Sciatic nerve (tissue), 2 donors: ENCODE measurements at places on chromosomes 7 and 10.

DNA sequence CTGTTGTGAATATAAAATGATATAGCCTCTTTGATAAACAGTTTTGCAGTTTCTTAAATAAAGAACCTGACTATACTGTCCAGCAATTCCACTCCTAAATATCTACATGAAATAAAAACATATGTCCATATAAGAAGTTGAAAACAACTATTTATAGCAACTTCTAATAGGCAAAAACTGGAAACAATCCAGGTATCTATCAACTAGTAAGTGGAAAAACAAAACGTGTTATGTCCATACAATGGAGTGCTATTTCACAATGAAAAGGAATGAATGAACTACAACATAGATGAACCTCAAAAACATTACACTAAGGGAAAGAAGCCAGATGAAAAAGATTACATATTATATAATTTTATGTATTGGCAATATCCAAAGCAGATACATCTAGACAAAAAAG lies 268.9 kb downstream of the CSTF2T start:
- DNase-seq, result no peak

DNA sequence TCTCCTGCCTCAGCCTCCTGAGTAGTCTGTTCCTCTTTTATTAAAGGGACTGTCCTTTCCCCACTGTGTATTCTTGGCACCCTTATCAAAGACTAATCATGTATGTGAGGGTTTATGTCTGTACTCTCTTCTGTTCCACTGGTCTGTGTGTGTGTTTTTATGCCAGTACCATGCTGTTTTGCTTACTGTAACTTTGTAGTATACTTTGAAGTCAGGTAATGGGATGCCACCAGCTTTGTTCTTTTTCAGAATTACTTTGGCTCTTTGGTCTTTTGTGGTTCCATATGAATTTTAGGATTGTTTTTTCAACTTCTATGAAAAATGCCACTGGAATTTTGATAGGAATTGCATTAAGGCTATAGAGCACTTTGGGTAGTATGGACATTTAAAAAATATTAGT lies 14.1 kb upstream of the AMZ1 start:
- DNase-seq, result no peak

GRCh38 chr10:101284101-101284743 lies 55.0 kb upstream of the LBX1 start:
- DNase-seq, result no peak

DNA sequence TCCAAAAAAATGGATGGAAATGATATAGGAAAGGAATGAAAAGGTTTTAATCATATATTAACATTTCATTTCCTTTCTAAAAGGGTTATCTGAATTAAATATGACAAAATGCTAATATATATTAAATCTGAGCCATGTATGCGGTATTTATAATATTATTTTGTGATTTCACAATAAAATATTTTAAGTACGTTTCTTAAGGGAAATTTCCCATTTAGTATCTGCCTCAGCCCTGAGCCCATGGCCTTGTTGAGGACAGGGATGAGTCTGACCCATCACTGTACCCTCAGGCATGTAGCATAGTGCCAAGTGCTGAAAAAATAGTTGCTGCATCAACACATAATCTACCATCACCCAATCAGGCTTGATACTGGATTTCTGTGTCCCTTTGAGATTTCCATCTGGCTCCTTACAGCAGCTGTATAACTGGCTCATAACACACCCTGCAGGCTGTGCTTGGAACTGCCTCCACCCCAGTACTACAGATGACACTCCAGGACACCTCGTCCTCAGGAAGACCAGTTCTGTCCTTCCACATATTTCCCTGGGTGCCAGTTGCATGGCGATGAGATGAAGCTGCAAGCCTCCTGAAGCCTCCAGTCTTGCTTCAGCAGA lies 59.4 kb upstream of the ASAH2 start:
- DNase-seq, result no peak

DNA sequence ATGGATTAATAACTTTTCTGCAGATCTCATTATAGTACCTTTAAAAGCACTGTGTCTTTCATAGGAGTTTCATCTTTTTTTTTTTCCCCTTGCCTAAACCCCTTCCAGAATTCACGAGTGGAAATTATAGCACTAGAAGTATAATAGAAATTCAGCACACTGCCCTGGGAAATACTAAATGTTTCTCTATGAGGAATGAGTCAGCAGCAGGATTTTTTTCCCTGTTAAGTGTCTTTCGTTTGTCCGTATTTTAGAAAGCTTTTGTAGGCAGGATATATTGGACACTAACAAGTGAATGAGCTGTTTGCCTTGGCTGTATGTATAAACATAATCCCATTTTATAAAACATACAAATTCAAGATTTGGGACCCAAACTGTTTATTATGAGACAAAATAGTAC lies 105.8 kb downstream of the EXOC4 start:
- DNase-seq, result no peak

DNA sequence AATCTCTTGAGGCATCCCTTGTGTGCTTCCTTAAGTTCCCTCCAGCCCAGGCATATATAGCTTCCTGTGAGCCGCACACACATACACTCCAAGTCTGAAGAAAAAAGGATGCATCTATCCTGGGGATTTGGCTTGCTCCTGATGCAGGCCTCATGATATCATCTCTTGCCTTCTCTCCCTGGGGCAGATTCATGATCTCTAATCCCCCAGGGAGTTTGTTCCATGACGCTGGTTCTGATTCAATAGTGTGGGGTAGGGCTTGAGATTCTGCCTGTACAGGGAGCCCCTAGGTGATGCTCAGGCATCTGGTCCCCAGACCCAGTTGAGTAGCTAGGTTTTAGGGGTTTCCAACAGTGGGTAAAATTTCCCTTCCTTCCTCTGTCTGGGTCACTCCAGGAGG lies 1.5 kb downstream of the PON1 start:
- DNase-seq, result no peak

DNA sequence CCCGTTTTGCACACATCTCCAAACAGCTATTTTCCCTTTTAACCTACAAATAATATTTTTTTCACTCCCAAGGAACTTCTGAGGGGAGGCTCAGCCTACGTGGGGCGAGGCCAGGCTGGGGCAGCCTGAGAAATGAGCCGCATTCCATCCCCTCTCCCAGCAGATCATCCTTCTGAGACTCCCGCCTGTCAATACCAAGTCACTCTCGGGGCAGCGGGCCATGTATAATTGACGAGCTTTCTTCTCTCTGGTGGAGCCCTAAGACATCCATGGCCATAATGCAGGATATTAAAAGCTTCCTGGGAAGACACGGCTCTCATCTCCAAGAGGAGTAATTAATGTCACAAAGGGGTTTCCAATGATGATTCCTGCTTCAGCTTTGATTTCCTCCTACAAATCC lies 37.8 kb upstream of the CHST15 start:
- no peak for DNase-seq

DNA sequence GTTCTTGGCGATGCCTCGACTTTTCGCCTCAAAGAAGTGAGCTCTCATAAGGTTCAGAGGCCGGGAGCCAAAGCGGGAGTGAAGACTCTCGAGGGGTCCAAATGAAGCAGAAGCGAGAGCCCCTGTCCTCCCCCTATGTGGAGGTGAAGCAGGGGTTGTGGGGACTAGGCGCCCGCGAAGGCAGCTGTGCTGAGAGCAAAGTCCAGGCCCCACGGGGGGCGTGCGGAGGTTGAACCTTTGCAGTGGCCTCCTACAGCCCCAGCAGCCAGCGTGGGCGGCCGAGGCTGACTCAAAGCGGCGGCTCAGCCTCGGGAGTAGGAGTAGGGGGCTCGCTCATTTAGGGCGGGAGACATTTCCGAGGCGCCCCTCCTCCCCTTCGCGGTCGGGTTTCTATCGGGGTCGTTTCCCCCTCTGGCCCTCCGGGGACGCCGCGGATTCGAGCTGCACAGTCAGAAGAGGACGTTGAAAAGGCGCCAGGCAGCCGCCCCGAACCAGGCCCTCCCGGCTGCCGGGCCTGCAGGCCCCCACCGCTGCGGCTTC lies 553 bp upstream of the ADD3 start:
- DNase-seq, result no peak
